Fibroblast of gingiva (primary cell): ENCODE measurements at places on chromosomes 6 and 20.

GRCh38 chr6:1136415-1136774 lies 175.5 kb upstream of the FOXQ1 start:
- DNase-seq, result peak; percentile 94

GRCh38 chr6:35833536-35833935 lies 28.4 kb downstream of the LHFPL5 start:
- peak; percentile 20 for DNase-seq

DNA sequence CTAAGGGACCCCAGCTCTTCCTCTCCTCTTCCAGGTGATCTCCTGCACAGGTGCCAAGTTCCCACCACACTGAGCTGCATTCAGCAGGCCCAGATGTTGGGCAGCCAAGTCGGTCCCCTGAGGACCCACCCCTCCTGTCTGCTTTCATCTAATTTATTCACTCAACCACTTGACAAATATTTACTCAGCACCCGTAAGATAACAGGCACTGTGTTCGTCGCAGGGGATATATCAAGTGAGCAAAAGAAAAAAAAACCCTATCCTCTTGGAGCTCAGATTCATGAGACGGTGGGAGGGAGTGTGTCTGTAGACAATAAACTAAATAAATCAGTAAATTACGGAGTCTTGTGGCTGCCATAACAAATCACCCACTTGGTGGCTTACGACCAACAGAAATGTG lies 143.6 kb downstream of the MRPL14 start:
- DNase-seq, result no peak

GRCh38 chr20:63081351-63081750 lies 74.6 kb upstream of the BHLHE23 start:
- no peak for DNase-seq

DNA sequence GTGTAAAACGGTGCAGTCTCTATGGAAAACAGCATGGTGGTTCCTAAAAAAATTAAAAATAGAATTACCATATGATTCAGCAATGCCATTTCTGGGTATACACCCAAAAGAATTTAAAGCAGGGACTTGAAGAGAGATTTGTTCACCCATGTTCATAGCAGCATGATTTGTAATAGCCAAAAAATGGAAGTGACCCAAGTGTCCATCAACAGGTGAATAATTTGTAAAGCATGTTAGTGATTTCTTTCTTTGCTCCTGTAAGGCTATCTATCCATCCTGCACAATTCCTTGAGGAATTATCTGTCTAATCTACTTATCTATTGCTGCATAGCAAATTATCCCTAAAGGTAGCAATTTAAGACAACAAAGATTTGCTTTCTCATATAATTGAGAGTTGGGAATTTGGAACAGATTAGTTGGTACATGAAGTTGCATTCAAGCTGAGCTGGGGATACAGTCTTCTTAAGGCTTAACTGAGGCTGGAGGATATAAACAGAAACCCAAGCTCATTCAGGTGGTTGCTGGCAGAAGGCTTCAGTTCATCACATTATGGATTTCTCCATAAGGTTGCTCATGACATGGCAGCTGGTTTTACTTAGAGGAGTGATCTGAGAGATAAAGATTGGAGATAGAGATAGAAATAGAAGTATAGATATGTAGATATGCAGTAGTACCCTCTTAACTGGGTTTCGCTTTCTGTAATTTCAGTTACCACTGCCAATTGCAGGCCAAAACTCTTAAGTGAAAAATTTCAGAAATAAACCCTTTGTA lies 62.0 kb downstream of the IL22RA2 start:
- DNase-seq, result peak; percentile 11

DNA sequence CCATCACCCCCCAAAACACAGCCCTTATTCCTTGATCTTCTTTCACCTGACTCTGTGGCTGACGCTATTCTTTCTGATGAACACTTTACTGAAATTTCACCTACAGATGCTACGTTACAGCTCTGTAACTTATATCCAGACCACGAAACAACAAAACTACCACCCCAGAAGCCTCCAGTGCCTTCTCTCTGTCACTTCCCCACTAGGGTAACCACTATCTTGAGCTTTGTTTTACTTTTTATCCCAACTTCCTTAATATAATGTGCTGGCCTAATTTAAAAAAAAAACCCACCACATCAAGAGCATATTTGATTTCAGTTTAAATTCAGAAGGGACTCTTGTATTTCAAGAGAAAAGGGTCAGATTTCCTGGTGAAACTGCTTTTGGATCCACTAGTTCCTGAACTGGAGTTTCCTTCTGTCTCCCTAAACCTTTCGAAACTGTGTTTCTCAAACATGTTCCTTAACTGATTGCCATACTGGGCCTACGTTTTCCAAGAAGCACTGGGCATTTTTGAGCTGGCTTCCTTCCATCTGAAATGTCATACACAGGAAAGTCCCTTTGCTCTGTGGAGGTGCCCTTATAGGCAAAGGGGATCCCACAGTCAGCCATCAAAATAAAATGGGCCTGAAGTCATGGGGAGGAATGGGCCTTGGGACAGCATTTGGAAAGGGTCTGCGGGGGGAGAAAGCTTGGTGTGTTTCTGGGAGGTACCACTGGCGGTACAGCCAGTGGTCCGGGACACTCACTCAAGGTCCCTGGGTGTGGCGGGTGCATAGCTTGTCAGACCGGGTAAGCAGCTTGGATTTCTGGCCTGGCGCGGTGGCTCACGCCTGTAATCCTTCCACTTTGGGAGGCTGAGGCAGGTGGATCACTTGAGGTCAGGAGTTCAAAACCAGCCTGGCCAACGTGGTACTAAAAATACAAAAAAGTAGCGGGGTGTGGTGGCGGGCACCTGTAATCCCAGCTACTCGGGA lies 25.8 kb upstream of the RTF2 start:
- DNase-seq, result peak; percentile 71

- no peak for DNase-seq
These were observed 15.0 kb upstream of the TGM6 start for GRCh38 chr20:2365666-2366065.

GRCh38 chr6:151284012-151284411 lies 44.2 kb downstream of the AKAP12 start:
- no peak for DNase-seq

DNA sequence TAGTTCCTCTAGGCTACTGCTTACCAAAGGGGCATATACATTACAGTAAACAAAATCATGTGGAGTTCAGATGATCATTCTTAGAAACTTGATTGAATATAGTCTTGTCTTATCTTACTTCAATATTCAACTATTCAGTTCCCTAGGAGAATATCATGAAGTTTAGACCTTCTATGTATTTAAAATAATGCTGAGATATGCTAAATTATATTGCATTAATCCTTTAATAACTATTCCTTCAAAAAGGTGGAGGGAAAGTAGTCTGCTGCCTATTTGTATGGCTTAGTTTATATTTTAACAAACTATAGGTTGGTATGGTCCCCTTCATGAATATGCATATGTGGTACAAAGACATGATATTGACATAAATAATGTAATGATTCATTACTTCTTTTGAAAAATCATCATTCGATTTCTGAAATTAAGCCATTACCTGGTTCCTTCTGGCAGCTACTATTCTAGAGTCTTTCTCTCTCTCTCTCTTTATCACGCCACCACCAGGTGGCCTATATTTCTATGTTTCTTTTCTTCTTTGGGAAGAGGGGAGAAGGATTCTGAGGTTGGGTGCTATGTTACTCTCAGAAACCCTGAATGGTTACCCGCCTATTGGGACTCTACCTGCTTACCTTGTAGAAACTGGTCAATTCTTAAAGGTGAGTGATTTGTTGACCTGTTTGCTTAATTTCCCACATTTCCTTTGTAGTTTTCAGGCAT lies 855.8 kb downstream of the HACE1 start:
- DNase-seq, result no peak

DNA sequence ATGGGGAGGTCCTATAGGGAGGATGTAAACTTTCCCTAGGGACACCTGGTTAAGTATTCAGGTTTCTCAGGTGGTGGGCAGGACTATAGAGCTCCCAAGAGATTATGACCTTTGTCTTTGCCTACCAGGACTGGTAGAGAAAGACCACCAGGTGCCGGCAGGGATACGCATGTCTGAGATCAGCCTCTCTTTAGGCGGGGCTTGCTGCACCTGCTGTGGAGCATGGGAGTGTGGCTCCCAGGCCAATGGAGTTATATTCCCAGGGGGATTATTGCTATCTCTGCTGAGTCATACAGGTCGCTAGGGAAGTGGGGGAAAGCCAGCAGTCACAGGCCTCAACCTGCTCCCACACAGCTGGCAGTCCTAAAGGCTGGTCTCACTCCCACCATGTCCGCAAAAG lies 280.5 kb upstream of the MMS22L start:
- no peak for DNase-seq

GRCh38 chr6:36865835-36866234 lies 8.8 kb downstream of the PPIL1 start:
- no peak for DNase-seq

- no peak for DNase-seq
These were observed 307 bp downstream of the RANBP9 start for GRCh38 chr6:13711324-13711732.

GRCh38 chr20:46894579-46894958 lies at the start of gene EYA2:
TSS of gene EYA2 (plus strand) at chr20:46894843. CDS start at chr20:46990011, 95,168 bp downstream.
- no peak for DNase-seq

GRCh38 chr6:40521496-40521895 lies 65.7 kb downstream of the LRFN2 start:
- DNase-seq, result no peak

- peak; percentile 75 for DNase-seq
These were observed 12.4 kb downstream of the FRS3 start for GRCh38 chr6:41767112-41767833.

DNA sequence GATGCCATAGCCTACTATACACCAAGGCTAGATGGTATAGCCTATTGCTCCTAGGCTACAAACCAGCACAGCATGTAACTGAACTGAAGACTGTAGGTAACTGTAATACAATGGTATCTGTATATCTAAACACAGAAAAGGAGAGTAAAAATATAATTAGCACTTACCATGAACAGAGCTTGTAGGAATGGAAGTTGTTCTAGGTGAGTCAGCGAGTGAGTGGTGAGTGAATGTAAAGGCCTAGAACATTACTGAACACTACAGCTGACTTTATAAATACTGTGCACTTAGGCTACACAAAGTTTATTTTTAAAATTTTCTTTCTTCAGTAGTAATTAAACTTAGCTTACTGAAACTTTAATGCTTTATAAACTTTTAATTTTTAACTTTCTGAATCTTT lies 129.5 kb downstream of the BTBD9 start:
- DNase-seq, result no peak

GRCh38 chr6:45689926-45690615 lies 312.3 kb upstream of the SUPT3H start:
- no peak for DNase-seq

- DNase-seq, result peak; percentile 95
These were observed 22.3 kb downstream of the ELOVL5 start for GRCh38 chr6:53326372-53327016.

DNA sequence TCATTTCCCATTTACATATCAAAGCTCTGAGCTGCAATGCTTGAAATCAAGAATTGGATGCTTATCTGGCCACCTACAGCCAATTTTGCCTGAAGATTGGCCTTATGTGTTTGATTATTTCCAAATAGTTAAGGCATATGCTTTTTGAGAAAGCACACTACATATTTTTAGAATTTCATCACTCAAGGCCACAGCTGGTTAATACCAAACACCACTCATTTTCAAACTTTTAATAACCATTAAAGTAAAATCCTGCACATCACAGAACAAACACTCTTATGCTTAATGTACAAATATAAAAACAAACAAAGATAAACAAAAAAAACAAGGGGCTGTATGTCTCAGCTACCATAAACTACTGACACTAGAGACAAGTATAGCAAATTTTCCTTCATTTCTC lies 96.9 kb upstream of the HMGCLL1 start:
- peak; percentile 42 for DNase-seq

- no peak for DNase-seq
These were observed 26.0 kb upstream of the RSPO3 start for GRCh38 chr6:127092466-127092865.

DNA sequence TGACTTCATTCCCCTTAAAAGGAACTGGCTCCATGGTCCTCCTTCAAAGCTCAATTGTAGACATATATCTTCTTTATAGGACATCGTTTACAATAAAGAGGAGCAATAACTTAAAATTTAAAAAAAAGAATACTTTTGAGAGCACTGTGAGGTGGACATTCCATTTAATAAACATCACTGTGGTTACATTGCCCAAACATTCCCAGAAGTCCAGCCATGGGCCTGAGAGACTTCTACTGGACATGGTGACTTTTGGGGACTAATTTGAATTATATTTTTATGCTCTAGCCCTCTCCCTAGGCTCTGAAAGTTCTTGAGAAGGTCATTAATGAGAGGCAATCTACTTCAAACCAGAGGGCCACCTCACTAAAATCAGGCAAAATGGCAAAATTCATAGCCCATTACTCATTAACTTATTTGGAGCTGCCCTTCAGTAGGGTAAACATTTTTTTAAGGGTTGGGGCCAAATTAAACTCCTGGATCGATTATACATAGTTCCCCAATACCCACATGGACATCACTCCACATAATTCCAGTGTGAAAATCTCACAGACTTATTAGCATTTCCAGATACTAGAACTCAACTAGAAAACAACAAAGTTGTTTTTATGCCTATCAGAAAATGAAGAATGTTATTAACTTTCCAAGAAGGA lies 17.1 kb downstream of the ISM1 start:
- DNase-seq, result no peak

- no peak for DNase-seq
These were observed 5.2 kb downstream of the SDC4 start for GRCh38 chr20:45342855-45343531.

GRCh38 chr6:169848946-169849345 lies 97.5 kb downstream of the ERMARD start:
- no peak for DNase-seq

DNA sequence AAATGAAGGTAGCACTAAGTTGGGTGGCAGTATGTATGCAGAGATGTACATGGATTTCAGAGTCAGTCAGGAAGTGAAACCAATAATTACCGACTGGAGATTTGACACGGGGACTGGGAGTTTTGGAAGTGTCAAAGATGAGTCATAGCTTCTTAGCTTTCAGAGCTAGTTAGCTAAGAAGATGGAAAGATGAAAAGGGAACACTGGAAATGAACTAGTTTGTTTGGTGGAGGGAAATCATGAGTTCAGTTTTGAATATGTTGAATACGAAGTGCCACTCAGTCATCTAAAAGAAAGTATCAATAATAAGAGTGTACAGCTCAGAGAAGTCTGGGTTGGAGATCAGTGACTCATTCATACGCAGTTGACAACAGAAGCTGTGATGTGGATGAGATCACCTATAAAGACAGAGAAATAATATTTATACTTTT lies 7.5 kb downstream of the ESF1 start:
- DNase-seq, result no peak

DNA sequence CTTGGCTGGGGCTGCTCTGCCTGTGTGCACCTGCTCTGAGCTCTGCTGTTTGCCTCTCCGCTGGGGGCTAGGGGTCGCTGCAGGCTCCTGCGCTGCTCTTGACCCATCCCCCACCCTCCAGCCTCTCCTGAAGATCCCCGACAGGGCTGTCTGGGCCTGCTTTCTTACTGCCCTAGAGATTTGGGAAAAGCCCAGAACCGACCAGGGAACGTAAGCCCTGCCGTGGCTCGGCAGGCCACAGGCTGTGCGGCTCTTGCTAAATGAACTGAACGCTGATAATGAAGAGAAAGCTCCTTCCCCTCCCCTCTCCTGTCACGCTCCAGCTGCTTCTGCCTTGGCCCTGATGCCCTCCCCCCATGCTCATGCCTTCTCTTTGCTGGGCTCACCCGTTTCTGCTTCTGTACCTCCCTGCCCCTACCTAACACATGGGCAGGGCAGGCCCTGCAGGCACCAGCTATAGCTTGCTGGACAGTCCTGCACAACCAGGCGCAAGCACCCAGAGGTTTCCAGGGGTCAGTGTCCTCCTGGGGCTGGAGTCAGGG lies 32.0 kb upstream of the PCMTD2 start:
- no peak for DNase-seq

- DNase-seq, result no peak
These were observed 864 bp upstream of the ARFGEF2 start for GRCh38 chr20:48920527-48921167.

- DNase-seq, result peak; percentile 26
These were observed 32.4 kb upstream of the PBOV1 start for GRCh38 chr6:138250513-138251247.
